NCI-H187 (cell line): ENCODE measurements at places on chromosomes 11 and 22.
A peak's percentile ranks its signal among the peaks of the same experiment; 100 is the strongest.

DNA sequence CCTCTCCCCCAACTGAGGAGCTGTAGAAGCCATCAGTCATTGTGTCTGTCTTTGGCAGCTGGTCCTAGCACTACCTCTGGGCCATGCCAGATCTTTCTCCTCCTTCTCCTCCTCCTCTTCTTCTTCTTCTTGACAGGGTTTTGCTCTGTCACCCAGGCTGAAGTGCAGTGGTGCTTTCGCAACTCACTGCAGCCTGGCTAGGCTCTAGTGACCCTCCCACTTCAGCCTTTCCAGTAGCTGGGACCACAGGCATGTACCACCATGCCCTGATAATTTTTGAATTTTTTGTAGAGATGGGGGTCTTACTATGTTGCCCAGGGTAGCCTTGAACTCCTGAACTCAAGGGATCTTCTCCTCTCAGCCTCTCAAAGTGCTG is 50.1 kb upstream of the SHANK2 start:
- DNase-seq = no peak

DNA sequence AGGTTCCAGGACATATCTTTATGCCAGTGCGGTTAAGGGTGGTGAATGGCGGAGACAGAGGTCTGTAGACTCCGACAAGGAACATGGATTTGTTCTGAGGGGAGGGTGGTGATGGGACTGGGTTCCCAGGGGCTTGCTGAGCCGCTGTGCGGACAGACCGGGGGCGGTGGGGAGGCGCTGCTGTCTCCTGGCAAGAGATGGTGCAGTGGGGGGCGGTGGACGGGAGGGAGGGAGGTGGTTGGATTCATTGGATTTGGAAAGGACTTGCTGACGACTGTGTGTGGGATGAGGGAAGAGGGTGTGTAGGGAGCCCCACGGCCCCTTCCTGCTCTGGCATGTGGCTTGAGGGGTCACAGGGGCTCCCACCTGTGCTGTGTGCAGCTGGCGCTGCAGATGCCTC is 43.2 kb downstream of the FLRT1 start:
- DNase-seq = no peak

DNA sequence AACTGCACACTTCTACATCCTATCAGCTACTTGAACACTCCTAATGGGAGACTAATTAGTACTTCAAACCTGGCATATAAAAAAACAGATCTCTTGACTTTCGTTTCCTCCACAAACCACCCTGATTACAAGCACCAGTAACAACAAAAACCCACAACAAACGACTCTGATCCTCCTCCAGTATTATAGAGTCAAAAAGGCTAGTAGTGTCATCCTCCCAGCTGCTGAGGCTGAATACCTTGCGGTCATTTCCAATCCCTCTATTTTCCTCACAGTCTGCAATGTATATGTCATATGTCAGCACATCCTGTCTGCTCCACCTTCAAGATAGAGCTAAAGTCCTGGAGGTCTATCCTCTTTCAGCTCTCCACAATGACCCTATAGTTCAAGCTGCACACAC is 688.9 kb upstream of the RAG2 start:
- no peak for DNase-seq

GRCh38 chr22:36885474-36885873 is 24.7 kb downstream of the NCF4 start:
- DNase-seq = no peak

DNA sequence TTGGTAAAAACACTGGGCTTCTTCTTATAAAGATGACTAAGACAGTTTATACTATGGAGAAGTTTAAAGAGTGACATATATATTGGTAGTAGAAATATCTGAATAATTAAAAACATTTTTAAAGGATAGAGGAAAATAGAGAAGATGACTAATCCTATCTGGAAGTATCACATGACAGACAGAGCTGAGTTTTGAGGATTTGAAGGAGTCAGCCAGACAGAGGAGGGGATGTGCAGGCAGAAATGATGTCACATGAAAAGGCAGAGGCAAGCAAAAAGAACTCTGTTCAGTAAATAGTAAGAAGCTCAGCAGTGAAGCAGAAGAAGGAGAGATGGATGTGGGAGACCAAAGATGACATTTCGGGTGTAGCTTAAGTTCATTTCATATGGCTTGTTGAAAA is 1.6 kb downstream of the OR10A2 start:
- no peak for DNase-seq

- DNase-seq = no peak
Measured at GRCh38 chr11:12289667-12290476, 87.5 kb upstream of the PARVA start.

- DNase-seq = no peak
Measured at GRCh38 chr11:94882931-94883330, 90.4 kb downstream of the CWC15 start.

DNA sequence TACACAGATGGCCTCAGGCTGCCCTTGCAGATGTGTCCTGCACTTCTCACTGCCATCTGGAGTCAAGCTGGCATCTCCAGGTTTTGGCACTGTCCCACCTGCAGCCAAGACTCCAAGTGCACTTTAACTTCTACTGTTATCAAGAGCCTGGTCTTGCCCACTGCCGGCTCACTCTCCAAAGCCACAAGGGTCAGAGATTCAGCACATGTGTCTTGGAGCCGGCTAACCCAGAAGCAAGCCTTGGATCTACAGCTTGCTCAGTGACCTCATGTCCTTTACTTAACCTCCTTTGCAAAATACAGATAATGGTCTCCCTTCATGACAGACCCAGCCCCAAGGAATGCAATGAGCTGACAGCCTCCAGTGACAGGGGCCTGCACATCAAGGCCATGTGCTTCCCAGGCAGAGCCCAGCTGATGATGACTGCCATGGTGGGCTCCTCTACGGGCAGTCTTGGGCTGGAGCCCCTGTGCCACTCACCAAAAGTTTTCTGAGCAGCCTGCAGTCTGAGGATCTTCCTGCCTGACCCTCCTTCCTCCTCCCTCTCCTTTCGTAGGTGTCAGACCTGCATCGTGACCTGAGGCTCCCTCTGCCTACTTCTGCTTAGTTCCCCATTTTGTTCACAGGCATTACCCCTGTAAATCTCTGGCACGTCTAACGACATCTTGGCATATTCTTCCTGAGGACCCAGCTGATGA is 9.0 kb downstream of the TP53AIP1 start:
- no peak for DNase-seq

DNA sequence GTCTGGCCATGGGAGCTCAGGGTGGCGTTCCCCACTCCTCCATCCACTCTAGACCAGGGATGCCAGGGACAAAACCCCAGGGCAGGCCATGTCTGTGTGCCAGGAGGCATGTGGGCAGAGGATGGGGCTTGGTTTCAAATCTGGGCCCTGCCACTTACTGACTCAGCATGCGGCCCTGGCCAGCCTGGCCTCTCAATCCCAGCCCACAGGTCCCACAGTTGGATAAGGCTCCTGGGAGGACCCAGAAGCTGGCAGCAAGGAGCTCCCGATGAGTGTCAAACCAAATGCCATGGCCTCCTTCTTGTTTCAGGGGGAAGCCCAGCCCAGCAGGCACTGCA is 1290.4 kb downstream of the BRD1 start:
- DNase-seq = no peak

- peak; percentile 42 for DNase-seq
Measured at GRCh38 chr11:72546866-72547265, 112.5 kb upstream of the CLPB start.

GRCh38 chr11:134350381-134350780 is 18.6 kb downstream of the GLB1L2 start:
- no peak for DNase-seq

DNA sequence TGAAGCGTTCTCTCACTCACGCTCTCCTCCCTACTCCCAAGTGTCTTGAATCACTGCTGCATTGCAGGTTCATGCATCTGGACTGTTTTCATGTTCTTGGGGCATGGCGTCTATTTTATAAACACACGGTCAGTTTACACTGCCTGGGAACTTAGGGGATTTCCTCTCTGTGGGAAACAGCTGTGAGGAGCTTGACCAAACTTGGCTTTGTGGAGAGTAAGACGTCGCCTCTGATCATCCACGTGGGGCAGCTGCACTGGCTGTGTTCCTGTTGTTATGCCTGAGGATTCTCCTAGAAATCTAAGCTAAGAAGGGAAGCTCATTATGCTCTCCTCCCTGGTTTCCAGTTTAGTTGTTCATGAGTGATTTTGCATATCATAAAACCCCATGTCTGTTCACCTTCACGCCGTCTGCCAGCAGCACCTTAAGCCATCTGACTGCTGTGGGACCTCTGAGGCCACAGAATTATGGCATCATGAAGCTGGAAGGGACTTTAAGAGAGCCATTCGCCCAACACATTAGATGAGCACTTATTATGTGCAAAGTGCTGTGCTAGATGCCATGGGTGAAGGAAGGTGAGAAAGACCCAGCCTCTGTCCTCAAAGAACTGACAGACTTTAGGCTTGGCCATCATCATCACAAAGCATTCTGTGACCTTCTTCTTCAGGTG is 38.8 kb upstream of the POU2AF1 start:
- DNase-seq = no peak

DNA sequence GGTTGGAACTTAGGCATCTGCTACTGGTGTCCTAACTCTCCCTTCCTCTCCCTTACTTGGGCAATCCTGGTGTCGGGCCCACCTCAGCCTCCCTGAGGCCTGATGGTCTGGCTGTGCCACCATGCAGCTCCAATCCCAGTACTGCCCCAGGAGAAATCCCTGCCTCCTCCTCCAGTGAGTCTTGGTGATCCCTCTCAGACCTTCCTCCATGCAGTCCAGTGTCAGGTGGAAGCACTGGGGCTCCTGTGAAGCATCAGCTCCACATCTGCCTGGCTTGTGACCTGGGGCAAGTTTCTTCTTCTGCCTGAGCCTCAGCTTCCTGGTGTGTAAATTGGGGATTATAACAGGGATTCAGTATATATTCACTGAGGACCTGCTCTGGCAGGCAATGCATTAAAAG is 1.8 kb upstream of the PELI3 start:
- DNase-seq = no peak

DNA sequence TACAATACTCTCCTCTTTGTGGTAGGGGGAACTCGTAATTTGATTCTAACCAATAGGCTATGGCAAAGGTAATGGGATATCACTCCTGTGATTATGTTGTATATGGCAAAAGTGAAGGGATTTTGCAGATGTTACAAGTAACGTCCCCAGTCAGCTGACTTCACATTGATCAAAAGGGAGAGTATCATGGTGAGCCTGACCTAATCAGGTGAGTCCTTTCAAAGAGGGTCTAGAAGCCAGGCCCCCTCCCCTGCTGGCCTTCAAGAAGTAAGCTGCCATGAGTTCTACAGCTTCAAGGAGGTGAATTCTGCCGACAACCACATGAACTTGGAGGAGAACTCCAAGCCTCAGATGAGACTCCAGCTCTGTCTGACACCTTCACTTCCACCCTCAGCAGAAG is 20.0 kb downstream of the TBRG1 start:
- no peak for DNase-seq

GRCh38 chr11:114192841-114193389 is 103.3 kb upstream of the NNMT start:
- DNase-seq = no peak

GRCh38 chr11:26580929-26581328 is 8.9 kb upstream of the MUC15 start:
- no peak for DNase-seq

DNA sequence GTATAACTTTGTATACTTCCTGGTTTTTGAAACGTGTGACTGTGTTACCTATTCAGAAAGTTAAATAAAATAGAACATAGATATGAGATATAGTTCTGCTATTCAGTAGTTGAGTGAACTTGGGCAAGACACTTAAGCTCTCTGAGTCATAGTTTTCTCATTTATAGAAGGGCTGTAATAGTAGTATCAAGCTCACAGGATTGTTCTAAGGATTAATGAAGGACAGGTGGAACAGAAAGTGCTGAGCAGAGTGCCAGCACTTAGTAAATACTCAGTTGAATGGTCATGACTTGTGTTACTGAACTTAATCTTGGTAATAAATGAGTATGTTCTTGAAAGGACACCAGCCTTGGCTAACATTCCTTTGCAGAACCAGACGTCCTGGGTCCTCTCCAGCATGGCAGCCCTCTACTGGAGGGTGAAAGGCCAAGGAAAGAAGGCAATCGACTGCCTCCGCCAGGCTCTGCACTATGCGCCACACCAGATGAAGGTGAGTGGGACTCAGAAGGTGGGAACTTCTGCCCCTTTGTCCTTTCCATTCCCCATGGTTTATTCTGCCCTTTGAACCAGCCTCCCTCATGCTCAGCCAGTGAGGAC is 131.2 kb downstream of the TTC17 start:
- DNase-seq = no peak

GRCh38 chr11:61911701-61912529 is 5.5 kb downstream of the RAB3IL1 start:
- no peak for DNase-seq

DNA sequence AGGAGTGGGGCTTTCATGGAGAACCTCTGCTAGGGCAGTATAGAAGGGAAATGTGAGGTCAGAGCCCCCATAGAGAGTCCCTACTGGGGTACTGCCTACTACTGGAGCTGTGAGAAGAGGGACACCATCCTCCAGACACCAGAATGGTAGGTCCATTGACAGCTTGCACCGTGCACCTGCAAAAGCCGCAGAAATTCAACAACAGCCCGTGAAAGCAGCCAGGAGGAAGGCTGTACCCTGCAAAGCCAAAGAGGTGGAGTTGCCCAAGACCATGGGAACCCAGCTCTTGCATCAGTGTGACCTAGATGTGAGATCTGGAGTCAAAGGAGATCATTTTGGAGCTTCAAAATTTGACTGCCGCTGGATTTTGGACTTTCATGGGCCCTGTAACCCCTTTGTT is 245.6 kb downstream of the TENM4 start:
- DNase-seq = no peak

GRCh38 chr11:86999859-87000753 is 37.6 kb upstream of the TMEM135 start:
- DNase-seq = no peak

DNA sequence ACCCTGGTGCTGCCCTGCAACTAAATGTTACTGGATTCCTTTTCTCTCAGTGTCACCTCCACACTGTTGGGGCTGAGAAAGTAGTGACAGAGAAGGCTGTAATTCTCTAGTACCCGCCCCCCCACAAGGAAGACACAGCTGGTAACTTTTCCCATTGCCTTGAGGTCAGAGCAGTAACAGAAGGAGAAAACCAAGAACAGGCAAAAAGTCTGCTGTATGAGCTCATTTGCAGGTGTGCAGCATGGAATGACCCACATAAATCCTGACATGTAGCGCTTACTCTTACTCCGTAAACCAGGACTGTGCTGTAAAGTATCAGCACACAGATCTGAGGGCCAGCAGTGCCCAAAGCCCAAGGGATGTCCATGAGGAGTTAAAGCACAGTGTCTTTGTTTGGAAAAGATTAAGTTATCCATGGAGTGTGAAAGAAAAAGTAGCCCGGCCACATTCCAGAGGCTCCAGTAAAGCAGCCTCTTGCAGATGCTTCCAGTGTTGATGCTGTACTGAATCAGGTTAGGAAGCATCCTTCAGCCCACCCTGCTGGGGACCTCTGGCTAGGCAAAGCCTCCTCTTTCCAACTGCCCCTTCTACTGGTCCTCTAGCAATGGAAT is 120.7 kb downstream of the PLEKHA7 start:
- peak; percentile 20 for DNase-seq

DNA sequence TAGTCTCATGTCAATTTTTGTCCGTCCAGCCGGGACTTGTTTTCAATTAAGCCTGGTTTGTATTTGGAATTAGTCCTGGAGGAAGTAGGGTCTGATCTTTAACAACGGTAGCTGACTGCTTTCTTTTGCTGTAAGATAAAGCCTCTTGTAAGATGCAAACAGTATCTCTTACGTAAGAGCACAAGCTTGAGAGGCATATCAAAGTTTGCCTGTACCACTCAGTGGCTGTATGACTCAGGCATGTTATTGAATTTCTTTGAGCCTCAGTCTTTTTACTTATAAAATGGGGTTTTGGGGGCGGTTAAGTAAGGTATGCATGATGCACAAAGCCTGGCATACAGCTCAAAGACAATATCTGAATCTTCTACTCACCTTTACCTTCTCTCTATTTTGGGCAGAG is 198.4 kb upstream of the NARS2 start:
- DNase-seq = no peak

GRCh38 chr11:100830978-100831732 is 144.1 kb downstream of the ARHGAP42 start:
- DNase-seq = no peak
